ENCODE measurements at places on chromosomes 13 and 19.

DNA sequence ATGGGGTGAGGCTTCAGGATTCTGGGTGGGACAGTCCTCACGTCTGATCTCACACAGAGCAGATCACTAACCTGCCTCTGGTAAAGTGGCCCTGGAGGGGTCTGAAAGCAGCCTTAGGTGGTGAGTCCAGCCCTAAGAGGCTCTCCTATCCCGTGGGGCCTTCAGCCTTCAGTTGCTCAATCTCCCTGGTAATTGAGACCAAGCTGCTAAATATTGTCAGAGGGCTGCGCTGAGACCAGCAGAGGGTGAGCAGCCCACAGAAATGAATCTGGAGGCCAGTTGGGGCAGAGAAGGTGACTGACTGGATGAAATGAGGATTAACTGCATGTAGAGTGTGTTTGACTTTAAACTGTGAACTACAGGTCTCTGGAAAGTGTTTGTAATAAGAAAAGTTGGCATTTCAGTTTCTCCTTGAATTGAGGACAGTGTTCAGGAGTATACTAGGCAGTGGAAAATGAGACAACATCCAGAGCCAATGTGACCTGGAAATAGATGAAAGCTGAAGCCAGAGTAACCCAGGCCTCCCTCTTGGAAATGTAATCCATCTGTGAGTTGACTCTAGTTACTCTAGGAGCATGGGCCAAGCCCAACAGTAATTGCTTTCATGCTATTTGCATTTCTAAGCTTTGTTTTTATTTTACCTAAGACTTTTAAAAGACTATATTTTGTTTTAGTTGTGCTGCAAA, 14.3 kb upstream of the HSPH1 start:
- no peak for DNase-seq

DNA sequence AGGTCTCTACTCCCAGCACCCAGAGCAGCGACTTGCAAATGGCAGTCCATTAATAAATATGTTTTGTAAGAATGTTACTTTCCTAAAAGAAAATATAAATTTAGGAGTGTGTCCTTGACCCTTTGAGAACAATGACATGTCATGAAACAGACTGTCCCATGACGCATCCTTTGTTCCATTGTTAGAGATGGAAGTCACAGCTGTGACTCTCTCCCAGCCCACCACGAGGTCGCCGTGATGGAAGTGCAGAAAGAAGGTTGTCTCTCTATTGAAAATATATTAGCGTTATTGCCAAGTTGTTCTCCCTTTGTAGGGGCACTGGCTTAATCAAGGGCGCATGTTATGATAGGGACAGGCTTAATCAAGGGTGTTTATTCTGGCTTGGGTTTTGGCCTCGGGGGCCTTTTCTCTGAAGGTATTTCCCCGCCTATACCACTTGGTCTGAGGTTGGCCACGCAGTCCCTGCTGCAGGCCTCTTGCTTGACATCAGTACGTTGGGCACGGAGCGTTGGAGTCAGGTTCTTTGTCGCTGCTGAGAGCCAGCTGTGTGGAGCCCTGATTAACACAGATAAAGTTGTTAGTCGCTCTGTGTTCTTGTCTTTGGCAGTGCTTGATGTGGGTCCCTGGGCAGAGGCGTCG, 126.7 kb upstream of the ZNF536 start:
- DNase-seq = no peak

- DNase-seq = no peak
Observed at GRCh38 chr13:44050450-44051063, 170.9 kb downstream of the LACC1 start.

GRCh38 chr13:68304286-68304893, 1074.3 kb upstream of the PCDH9 start:
- DNase-seq = no peak
